Activated CD8-positive, alpha-beta memory T cell treated with anti-CD3 and anti-CD28 coated beads for 1 hour (primary cell): ENCODE measurements at places on chromosomes 12 and 14.
A peak's percentile ranks its signal among the peaks of the same experiment; 100 is the strongest.

DNA sequence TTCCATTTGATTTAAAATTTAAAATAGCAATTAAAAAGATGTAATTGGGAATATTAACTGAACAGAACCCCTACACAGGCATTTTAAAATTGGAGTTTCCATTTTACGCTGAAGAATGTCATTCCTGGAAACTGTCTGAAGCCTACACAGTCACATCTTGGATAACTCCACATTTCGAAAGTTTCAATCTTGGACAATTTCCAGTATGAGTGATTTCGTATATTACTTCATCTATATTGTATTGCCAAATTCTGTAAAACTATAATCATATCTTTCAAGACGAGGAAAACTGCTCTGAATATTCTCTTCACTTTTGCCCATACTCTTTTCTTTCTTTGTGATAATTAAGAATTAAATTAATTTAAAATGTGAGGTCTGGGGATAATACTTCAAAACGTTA lies 194.2 kb upstream of the ABCD2 start:
- no peak for DNase-seq

GRCh38 chr12:89364058-89364457 lies 11.8 kb upstream of the DUSP6 start:
- no peak for DNase-seq

GRCh38 chr12:31019561-31019960 lies 54.1 kb upstream of the DDX11 start:
- DNase-seq: no peak

DNA sequence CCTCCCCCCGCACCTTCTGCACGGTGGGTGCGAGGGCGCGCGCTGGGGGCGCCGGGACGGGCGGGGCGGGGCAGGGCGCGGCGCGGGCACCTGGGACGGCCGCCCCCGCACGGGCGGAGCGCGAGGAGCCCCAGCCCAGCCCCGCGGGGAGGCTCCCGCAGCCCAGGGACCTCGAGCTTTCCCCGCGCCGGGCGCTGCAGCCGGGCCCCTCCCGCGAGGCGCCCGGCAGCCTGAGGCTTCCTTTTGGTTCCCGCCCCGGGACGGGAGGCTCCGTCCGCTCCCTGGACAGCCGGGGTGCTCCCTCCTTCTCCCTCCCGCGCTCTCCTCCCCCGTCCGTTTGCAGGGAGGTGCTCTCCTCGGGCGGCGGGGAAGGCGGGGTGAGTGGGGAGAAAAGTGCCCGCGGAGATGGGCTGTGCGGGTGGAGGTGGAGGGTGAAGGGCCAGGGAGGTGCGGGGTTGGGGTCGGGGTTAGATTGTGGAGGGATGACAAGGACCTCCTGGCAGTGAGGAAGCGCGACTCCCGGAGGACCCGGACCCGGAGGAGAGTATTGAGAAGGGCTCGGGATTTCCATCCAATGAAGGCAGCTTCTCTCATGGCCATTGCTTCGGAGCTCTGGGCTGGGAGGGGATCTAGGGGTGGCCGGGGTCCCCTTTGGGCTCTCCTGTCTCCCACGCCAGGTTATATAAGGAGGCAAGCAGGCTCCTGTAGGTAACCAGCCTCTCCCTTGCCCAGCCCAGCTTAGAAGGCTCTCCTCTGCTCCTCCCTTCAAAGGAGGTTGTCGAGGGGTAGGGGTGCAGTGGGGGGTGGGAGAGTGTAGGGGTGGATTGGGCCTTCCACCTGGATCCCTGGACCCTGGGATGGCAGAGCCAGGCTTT lies 645 bp downstream of the JDP2 start:
- DNase-seq: no peak

- DNase-seq: no peak
Observed at GRCh38 chr14:93847473-93847872, 59.2 kb upstream of the PRIMA1 start.

DNA sequence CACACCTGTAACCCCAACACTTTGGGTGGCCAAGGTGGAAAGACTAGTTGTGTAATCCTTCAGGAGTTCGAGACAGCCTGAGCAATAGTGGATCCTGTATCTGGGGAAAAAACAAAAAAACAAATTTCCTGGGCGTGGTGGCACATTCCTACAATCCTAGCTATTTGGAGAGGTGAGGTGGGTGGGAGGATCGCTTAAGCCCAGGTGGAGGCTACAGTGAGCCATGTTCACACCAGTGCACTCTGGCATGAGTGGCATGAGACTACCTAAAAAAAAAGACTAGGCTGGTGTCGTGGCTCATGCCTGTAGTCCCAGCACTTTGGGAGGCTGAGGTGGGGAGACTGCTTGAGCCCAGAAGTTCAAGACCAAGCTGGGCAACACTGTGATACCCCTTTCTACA lies 17.2 kb downstream of the PTGES3 start:
- DNase-seq: no peak

GRCh38 chr12:47308672-47309071 lies 228.9 kb upstream of the AMIGO2 start:
- DNase-seq: no peak

- DNase-seq: no peak
Observed at GRCh38 chr14:43204816-43205215, 1302.3 kb downstream of the FSCB start.

DNA sequence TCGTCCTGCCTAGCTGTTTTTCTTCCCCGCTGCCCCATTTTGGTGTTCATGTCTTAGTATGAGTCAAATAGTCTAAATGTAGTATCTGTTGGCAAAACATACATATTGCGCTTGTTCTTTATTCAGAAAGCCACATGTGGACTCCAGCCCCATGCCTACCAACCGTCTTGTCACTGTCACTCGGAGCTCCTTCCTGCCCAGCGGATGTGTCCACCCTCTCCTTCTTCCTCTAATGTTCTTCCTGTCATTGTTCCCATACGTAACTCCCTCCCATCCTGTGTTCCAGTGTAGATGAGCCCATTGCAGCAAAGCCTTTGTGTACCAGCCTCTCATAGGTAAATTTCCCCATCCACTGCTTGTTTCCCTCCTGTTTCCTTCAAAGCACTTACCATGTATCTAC lies 120.5 kb downstream of the TMX1 start:
- DNase-seq: no peak

GRCh38 chr12:112606611-112607365 lies 184.8 kb upstream of the RPH3A start:
- no peak for DNase-seq

- DNase-seq: no peak
Observed at GRCh38 chr14:34614638-34615037, 15.3 kb downstream of the SNX6 start.

DNA sequence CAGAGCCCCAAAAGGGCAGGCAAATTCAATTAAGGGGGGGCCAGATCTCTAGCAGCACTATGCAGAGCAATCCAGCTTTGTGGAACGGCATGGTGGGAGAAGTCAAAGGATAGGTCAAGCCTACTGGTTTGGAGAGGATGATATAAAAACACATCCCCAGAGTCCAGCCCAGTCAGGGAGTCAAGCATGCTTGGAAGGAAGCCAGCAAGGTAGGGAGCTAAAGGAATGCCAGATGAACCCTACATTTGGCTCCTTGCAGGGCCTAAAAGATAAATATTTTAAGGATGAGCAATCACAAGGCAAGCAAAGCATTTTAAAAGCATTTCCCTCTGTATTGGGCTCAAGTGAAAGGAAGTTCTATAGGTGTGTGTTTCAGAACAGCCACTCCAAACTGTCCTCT lies 21.4 kb downstream of the KCTD10 start:
- no peak for DNase-seq

DNA sequence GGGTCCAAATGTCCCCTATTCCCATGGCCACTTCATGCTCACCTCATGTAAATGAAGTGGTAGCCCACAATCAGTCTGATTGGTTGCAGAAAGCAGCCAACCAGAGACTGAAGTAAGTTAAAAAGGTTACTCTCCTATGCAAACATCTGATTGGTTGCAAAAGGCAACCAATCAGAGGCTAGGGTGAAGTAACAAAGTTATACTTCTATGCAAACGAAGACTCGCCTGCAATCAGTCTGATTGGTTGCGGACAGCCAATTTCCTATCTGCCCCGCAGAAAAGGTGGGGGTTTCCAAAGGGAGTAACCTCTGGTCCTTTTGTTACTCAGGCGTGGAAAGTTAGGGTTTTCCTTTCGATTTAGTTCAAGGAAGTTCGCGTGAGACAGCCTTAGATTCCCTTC lies 208.1 kb upstream of the NEDD1 start:
- no peak for DNase-seq

DNA sequence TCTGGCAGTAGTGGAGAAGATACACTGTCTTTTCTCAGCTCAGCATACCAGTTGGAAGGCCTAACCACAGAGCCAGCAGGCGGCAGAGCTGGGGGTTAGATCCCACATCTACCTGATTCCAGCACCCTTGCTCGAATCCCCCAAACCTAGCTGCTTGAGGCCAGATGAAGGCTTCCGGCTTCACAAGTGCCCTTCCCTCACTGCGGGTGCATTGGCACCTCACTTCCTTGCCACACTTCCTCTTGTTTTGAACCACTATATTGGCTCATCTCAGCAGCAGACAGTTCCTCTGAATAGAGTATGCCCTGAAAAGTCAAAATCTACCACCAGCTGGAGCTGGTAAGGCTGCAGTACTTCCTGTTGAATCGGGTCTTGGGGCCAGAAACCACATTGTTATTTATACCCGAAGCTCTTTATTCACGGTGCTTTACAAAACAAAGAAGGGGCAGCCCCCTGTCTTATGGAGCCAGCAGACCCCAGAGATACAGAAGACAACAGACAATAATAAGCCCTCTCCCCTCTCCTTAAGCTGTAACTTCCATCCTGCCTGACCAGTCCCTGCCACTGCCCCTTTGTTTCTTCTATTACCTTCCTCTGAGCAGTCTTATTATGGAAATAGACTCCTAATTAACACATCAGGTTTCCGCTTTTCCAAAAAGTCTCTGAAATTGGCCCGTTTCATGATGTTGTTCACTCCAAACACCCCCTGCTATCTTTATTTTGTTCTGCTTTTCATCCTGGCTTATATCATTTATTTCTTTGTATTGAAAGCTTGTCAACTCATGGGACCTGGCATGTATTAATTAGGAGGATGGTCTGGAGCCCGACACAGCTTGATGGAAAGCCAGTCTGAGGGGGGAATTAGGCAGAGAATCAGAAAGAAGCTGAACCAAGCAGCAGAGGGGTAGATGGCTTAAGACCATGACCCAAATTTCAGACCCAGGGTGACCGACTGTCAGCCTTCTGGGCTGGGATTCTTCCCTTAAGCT lies 233.5 kb downstream of the EFCAB11 start:
- peak; percentile 42 for DNase-seq

DNA sequence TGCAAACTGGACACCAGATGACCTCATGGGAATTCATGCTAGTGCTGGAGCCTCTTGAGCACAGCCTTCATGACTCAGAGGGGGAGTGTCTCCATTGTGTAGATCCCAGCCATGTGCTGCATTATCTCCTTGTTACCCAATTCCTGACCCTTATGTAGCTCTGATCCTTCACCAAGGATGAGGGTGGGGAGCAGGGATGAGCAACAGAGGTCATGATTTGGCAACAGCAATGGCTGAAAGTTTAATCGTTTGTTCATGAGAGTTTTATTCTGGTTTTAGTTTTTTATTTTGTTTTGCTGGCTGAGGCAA lies 9.5 kb upstream of the BDKRB1 start:
- DNase-seq: no peak

DNA sequence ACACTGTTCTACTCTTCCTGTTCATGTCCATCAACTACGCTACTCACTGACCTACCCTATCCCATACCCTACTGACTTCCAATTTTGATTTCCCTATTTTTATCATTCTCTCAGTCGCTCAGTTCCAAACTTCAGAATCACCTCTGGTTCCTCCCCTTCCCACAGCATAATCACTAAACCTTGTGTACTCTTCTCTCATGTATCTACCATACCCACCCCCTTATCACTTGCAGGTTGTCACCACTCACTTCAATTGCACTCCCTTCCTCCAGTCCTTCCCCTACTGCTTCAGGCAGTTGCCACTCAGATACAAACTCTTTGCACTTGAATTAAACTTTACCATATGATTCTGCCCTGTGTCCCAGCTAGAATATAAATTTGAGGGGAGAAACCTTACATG lies 6.3 kb downstream of the RACGAP1 start:
- DNase-seq: no peak

DNA sequence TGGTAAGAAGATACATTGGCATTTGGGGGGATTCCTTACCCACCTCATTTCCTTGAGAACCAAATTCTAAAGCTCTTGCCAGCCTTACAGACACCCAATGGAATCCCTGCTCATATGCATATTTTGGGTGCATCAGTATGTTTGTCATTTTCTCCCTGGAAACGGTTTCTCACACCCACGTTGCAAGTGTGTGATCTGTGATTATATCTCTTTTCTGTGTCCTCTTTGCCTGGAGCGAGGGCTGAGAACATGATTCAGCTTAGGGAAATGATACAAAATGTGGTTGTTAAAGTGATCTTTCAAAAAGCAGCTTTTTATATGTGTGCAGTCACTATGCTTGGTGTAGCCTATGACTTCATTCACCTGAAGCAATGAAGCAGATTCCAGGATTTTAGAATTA lies 52.0 kb downstream of the KCNMB4 start:
- no peak for DNase-seq

DNA sequence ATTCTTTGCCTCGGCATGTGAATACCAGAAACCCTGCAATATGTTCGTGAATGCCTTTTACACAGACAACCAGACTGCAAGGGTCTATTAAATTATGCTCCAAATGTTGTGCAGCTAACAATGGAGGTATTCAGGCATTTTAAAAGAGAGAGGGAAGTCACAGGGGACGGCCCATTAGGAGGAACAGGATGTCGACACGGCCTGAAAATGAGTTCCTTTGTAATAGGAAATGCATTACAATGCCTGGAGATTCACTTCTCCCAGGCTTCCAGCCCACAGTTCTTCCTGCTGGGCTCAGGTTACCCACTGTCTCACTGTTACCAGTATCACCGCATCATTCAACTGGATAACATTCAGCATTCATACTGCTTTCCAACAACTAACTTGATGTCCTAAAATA lies 2.5 kb downstream of the DUSP6 start:
- DNase-seq: no peak

- DNase-seq: no peak
Observed at GRCh38 chr14:66939409-66939808, 249.8 kb upstream of the GARIN2 start.

GRCh38 chr12:52984136-52984535 lies 22.1 kb upstream of the EIF4B start:
- no peak for DNase-seq

DNA sequence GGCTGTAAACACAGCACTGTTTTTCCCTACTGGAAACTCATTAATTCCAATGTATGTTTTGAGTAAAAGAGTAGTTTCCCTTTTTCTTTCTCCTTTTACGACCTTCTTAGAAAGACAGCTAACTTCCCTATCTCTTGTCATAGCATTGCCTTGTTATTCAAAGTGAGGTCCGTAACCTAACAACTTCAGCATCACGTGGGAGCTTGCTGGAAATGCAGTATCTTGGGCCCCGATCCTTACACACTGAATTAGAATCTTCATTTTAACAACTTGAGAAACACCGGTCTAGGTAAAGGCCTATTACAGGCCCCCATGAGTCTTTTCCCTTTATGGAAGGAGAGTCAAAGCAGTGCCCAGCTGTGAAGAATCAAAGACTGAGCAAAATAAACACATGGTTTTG lies 230.7 kb upstream of the PRKD1 start:
- DNase-seq: no peak

- DNase-seq: no peak
Observed at GRCh38 chr12:115871714-115872113, 405.8 kb downstream of the MED13L start.
